GF-D8 (cell line): ENCODE measurements at places on chromosomes 11 and 22.

DNA sequence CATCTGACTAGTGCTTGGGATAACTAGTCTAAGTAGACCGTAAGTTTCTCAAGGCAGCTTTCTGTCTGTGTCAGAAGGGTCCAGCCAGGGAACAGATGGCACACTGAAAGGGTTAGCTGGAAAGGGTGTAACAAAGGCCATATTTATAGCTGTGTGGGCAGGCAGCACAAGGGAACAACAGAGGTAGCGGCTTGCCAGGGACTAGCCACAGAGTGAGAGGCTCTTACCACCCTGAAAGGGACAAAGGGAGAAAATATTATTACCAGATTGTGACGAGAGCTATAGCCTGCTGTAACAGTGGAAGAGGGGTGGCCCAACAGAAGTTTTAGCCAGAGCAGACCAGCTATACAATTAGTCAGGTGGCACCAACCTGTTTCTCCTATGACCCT, 129.4 kb downstream of the CCDC34 start:
- DNase-seq, result no peak

GRCh38 chr11:71482746-71483364, 29.9 kb downstream of the NADSYN1 start:
- no peak for DNase-seq

DNA sequence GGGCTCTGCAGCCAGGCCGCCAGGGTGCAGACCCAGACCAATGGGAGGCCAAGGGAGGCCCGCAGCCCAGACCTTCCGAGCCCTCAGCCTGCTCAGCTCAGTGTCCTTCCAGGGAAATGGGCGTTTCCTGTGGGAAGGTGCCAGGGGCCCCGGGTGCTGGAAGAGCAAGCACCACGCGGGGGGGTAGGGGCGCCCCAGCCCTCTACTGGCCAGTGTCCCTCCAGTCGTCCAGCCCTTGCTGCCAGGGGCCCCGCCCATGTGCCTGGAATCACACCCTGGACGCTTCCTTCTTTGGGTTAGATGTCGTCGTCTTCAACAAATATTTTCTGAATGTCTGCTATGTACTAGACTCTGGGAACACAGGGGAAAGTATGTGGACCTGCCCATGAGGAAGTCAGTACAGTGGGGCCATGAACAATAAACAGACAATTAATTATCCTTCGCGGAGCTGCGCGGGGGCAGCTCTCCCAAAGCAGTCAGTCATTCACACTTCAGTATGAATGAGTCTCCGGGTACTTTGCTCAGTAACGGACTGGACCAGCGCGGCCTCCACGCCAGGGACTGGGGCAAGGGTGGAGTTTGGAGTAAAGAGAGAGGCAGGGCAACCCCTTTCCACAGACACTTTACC, 60.2 kb downstream of the CDKN1C start:
- no peak for DNase-seq

DNA sequence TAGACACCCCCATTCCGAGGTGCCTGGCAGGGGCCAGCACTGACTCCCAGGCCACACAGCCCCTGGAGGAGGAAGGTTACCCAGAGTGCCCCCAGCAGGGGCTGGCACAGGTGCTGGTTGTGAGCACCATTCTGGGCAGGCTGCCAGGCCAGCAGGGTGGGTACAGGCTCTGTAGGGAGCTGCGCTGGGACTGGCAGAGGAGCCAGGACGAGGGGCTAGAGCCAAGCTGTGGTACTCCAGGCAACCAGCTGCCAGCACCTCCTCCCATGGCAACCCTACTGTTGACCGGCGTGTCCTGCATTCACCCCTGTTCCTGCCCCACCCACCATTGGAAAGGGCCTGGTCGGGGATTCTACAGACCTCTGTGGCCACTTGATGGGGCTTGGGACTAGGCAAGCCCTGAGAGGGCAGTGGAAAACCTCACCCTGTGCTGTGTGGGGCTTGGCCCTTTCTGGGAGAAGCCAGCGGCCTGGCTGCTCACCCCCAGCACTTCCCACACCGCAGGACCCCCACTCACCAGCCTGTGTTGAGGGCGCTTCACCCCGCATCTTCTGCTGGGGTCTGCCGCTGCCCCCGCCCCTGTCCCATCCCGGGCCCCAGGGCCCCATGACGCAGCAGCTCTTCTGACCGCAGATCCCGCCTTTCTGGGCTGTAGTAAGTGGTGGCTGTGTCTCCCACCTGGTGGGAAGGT, 1.9 kb downstream of the CLDN5 start:
- no peak for DNase-seq

- no peak for DNase-seq
Observed at GRCh38 chr11:15223318-15223717, 108.6 kb downstream of the INSC start.

DNA sequence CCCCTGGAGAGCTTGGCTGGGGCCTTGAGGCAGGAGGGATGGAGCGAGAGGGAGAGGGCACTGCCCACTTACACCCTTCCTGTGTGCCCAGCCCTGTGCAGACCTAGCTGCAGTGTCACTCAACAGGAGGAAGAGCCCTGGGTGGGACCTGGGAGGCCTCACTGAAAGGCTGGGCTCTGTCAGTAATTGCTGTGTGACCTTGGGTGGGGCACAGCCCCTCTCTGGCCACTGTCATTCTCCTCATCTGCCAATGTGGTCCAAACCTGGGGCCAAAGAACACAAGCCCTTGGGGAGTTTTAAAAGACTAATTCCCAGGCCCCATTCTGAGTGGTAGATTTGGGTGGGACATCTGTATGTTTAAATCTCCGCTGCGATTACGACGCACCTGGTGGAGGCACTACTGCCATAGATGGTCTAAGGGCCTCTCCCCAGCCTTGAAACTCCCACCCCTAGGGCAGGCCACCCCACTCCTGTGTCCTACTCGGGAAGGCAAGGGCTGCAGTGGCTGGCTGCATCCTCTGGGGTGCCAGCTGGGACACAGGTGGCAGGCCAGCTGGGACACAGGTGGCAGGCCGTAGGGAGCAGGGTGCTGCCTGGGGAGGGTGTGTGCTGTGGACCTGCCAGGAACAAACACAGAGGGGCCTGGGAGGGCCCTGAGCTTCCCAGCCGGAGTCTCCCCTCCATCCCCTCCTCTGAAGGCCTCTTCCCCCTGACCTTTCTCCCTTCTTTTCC, 12.3 kb upstream of the SOX10 start:
- DNase-seq, result no peak

- no peak for DNase-seq
Observed at GRCh38 chr11:119434591-119435330, 11.8 kb upstream of the THY1 start.
